ENCODE measurements at places on chromosomes 5 and 9.

DNA sequence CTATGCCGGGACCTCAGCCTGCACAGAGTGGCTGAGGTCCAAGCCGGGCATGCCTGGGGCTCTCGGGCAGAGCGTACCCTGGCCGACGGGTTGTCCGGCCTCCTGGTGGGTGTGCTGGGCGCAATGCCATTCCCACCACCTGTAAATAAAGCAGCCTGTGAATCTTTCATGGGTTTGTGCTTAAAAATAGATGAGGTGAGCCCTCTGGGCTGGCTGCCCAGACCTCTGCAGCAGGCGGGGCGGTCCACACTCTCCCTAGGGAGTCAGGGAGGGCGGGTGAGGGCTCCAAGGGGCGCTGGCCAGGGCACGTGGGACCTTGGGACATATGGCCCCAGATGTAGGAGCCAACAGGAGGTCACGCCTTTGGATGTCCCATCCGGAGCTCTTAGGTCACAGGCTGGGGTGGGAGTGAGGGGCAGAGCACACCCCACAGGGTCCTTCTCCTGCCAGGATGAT is 3.6 kb upstream of the AGPAT2 start:
- DNase-seq = no peak

DNA sequence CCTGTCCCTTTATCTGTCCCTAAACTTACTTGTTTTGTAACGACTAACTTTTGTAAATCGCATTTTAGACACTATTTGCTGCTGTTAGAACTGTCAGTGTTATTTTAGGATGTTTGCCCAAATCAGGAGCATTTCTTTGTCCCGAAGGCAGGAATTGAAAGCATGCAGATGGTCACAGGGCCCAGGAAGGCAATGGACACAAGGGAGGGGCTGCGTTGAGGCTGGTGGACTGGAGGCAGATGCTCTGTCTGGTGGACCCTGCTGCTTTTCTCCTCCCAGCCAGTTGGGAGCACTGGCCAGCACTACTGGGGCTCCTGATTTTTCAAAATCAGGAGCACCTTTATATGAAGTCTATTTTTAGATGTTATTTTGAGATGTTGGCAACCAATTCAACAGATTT is 31.7 kb downstream of the DOCK2 start:
- DNase-seq = no peak

DNA sequence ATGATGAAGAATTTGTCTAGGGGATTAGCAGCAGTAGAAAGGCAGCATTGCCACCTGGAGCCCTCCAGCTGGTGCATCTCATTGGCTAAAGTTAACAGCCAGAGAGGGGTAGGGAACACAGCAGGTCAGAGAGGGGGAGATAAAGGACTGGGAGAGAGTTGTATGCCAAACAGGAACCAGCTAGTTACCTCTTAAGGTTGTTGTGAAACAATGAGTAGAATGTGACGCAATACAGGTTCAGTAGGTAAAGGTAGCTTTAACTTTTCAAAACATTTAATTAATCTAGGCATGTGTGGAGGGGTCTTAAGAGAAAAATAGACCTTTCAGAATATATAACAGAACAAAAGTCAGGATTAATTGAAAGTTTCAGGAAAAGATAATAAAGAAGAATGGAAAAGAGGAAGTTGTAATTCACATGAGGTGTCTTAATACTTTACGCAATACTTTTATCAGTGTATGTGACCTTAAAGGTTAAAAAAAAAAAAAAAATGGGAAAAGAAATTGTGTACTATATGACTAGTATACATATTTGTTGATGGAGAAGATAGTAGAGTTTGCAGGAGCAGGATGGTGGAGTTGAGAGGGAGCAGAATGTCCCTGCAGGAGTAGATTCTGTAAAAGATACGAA is 14.3 kb downstream of the FBXO38 start:
- no peak for DNase-seq

GRCh38 chr5:141657937-141658545 is 6.8 kb upstream of the FCHSD1 start:
- no peak for DNase-seq

DNA sequence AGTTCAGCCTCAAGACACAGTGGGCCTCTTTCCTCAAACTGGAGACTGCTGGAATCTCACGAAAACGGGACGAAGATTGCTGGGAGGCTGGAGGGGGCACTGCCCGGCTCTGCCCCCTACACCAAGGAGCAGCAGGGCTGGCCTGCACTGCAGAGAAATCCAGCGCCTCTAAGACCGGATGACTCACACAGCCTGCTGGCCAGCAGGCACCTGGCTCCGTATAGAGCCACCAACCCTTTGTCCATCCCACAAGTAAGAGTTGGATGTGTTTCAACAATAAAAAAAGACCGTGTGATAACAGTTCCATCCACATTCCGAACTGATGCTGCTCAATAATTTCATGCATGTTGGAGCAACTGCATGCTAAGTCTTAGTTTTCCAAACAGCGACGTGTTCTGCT is 11.5 kb downstream of the CCDC127 start:
- DNase-seq = no peak

Measured in endothelial cell (in vitro differentiated cells).